Right lung (tissue), 10 donors: ENCODE measurements at places on chromosomes 12 and 14.

GRCh38 chr12:89504560-89505346 is 19.8 kb downstream of the GALNT4 start:
- DNase-seq: no peak

GRCh38 chr14:74653386-74654138 is 41.5 kb upstream of the LTBP2 start:
- DNase-seq: no peak

DNA sequence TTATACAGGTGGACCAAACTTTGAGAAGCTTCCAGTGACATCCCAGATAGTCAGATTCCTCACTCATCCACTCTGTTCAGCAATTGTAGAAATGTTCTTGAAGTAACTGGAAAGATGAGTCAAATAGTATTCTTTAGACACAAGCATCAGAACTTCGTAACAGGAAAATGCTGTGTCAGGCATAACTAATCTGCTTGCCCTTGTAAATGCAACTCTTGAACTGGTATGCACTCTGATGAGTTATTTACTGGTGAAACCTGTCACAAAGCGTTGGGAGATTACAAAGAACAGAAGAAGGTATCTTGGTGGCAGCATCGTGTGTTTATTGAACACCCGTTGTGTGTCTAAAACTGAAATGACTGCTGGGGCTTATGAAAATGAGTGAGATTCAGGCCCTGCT is 10.8 kb upstream of the DUSP6 start:
- no peak for DNase-seq

- DNase-seq: no peak
Observed at GRCh38 chr14:75406856-75407255, 21.0 kb upstream of the JDP2 start.

- no peak for DNase-seq
Observed at GRCh38 chr12:123744836-123745235, 17.3 kb upstream of the DNAH10 start.

GRCh38 chr14:64500088-64500487 is 3.5 kb downstream of the ZBTB25 start:
- no peak for DNase-seq

- no peak for DNase-seq
Observed at GRCh38 chr14:64659366-64659765, 44.9 kb upstream of the PLEKHG3 start.

GRCh38 chr12:13000925-13001774 is 1.1 kb upstream of the HEBP1 start:
- peak; percentile 64 for DNase-seq

DNA sequence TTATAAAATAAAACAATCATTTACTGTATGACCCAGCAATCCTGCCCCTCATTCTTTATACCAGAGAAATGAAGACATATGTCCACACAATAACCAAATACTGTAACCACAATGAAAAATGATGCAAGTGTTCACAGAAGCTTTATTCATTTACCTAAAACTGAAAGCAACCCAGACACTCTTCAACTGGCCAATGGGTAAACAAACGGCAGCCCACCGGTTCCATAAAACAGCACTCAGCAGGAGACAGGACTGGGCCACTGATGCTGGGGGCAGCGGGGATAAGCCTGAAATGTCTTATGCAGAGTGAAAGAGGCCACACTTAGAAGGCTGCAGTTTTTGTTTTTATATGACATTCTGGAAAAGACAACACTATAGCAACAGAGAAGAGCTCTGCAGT is 15.1 kb downstream of the DDX51 start:
- DNase-seq: no peak

DNA sequence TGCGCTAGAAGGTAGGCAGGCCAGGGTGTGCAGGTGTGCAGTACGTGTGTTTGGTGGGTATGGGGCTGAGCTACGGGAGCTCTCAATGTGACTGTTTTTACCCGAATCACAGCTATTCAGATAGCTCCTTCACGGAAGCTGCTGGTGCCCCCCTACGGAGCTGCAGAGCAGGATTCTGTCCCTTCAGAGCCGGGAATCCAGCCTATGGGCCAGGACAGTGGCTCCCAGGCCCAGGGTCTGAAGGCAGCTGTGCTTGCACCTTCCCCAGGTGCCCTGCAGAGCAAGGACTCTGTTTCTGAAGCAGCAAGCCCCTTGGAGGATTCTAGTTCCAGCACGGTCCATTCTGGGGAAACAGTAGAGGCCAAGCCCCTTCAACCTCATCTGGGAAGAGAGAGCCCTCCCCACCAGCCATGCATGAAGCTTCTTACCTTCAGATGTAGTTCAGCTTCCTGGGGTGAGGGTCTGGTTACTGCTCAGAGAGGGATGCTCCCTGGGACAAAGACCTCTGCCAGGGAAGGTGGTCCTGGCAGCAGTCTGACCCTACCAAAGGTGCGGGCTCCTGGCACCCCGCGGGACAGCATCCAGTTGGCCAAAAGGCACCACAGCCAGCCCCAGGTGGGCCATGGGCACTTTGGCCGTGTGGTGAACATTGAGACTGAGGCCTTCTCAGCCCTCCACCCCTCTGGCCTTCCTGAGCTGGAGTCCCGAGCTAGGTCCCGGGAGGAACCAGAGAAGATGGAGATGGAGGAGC is 29.1 kb downstream of the PLEKHH1 start:
- DNase-seq: no peak

GRCh38 chr12:103353913-103354312 is 141.9 kb downstream of the C12orf42 start:
- DNase-seq: no peak

- no peak for DNase-seq
Observed at GRCh38 chr12:86256163-86256562, at the start of gene MGAT4C. MGAT4C (minus strand) TSS chr12:86256391.

- DNase-seq: no peak
Observed at GRCh38 chr14:99579120-99579836, 24.7 kb downstream of the CCDC85C start.

- DNase-seq: no peak
Observed at GRCh38 chr12:120538281-120539156, 4.4 kb downstream of the RNF10 start.

DNA sequence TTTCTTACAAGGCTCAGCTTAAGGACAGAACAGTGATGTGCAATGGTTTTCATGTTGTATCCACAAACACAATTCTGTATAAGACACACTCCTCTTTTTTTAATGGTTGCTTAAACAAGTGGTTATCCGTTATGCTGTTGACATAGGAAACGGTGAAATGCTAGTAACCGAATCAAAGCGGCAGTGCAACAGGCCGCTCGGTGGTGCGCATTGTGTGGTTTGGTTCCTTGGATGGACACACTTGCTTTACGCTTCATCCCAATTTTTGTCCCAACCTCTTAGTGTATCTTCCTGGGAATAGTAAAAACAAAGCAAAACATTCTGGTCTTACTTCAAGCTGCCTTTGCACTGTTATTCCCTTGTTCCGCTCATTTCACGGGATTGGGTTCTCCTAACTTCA is 650 bp upstream of the PTGER2 start:
- DNase-seq: no peak

GRCh38 chr14:55976655-55977054 is 141.6 kb upstream of the PELI2 start:
- DNase-seq: no peak

DNA sequence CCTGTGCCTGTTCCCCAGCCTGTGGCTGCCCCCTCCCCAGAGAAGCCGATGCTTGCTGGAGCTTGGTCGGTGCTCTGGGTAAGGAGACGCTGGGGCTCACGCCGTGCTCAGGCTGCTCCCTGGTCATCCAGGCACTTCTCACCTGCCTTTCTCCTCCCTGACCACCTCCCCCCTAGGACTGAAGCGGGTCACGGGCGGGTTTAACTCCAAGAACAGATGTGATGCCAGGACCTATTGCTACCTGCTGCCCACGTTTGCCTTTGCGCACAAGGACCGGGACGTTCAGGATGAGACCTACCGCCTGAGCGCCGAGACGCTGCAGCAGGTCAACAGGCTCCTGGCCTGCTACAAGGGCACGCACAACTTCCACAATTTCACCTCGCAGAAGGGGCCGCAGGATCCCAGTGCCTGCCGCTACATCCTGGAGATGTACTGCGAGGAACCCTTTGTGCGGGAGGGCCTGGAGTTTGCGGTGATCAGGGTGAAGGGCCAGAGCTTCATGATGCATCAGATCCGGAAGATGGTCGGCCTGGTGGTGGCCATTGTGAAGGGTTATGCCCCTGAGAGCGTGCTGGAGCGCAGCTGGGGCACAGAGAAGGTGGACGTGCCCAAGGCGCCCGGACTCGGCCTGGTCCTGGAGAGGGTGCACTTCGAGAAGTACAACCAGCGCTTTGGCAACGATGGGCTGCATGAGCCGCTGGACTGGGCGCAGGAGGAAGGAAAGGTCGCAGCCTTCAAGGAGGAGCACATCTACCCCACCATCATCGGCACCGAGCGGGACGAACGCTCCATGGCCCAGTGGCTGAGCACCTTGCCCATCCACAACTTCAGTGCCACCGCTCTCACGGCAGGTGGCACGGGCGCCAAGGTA is 8.4 kb upstream of the EP400 start:
- DNase-seq: no peak

DNA sequence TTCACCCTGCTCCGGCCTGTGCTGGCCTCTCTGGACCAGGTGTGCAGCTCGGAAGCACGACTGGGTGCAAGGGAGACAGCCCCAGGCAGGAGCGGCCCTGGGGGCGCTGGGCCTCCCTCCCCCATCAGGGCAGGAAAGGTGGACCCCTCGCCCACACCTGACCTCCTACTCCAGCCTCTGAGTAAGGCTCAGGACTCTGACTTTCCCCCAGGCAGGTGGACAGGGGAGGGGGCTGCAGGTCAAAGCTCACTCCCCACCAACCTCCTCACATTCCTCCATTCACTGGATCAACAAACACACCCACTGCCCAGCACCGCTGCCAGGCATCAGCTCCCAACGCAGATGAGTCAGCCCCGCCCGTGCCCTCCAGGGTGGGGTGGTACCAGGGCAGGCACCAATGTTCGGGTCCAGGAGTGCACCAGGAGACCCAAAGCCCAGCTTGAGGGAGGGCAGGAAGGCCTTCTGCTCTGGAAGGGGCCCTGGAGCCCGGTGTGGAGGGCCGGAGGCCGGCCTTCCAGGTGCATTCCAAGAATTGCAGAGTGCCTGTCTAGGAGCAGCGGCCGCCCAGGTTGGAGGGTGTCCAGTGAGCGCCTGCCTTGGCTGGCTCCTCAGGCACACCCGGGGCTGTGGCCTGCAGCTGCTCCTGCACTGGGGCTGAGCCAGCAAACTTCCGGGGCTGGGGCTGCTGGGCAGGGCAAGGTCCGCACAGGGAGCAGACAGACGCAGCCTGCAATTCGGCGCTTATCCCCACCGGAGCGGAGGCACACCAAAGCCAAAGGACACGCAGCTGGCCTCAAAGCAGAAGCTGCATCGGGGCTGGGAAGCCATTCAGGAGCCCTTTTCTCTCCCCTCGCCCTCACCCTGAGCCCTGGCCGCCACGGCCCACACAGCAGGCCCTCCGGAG is 1.6 kb upstream of the INF2 start:
- DNase-seq: no peak

GRCh38 chr12:95687937-95688336 is 102.6 kb downstream of the NTN4 start:
- DNase-seq: no peak

GRCh38 chr12:82529101-82529500 is 157.6 kb upstream of the TMTC2 start:
- DNase-seq: peak; percentile 49

DNA sequence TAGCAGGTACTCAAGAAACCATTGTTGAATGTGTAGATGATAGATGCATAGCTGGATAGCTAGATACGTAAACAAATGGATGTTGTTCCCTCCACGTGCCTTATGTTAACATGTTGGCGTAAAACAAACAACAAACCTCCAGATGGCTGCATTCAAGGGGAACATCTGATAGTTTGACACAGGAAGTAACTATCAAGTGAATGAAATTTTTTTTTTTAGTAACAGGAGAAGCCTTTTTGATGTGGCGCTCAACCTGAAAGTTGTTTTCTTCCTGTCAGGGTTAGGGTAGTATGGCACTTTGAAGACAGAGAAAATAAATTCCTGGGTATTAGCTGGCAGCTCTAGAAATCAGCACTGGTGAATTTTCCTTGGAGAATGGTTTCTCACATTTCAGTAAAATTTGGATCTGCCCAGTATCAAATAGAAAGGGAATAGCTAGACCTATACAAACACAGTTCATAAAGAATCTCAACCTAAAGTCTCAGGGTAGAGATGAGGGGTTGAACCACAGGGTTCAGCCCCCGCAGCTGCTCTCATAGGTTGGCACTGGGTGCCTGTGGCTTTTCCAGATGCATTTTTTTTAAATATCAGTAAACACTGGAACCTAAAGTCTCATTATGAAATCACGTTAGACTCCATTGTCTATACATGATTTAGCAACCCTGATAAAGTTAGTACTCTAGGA is 18.8 kb upstream of the RAP1B start:
- no peak for DNase-seq

GRCh38 chr12:96907671-96908422 is 790 bp downstream of the NEDD1 start:
- no peak for DNase-seq

GRCh38 chr14:102319351-102320032 is at the start of gene ZNF839:
ZNF839 (plus strand) TSS chr14:102319746; CDS start chr14:102319766, 20 bp downstream.
- peak; percentile 90 for DNase-seq

GRCh38 chr12:5186715-5187114 is 143.0 kb downstream of the KCNA5 start:
- DNase-seq: no peak

DNA sequence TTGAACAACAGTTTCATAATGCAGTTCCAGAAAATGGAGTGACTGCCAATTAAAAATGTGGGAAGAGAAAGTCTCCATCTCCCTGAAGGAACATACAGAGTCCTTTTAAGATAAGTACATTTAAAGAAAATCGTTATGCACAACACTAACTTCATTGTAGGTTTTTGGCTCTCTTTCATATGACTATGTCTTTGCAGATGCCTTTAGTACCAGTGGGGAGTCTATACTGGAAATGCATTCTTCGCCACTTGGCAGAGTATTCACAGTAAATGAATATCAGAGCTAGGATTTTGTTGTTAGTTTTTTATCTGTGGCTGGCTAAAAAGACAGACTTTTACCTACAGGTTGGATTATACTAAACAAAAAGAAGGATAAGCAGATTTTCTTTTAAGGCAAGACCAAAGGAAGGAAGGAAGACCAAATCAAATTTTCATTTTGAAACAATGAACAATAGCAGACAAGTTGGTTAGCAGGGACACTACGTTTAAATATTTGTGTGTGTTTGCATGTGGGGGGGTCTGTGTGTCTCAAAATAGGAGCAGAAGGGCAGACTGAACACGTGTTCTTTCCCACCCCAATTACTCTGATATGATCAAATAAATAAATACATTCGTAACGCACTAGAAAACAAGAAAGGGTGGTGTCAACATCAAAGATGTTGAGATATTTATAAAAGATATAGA is 124.5 kb downstream of the BTG1 start:
- no peak for DNase-seq

GRCh38 chr12:86170051-86170450 is 86.1 kb downstream of the MGAT4C start:
- peak; percentile 16 for DNase-seq

- DNase-seq: no peak
Observed at GRCh38 chr12:12379831-12380730, 23.2 kb downstream of the BORCS5 start.

- no peak for DNase-seq
Observed at GRCh38 chr14:25150401-25150800, 100.5 kb upstream of the STXBP6 start.

DNA sequence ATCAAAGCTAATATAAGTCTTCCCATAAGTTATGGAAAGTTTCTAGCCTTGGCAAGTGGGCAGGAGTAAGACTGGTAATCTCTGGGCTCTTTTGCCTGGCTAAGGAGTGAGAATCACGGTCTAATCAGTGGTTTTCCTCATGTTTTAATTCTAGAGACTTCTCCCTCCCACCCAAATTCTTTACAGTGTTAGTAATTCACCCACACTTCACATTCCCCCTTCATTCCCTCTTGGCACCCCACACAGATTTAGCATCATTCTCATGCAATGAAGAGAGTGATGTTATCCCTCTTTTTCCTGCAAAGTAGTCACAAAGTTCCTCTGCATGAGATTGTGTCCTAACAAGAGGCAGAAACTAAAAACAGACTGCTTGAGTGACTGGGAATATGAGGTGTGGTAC is 28.6 kb upstream of the CACNA2D4 start:
- DNase-seq: no peak
